A172 (cell line): ENCODE measurements at places on chromosomes 16 and 17.
A peak's percentile ranks its signal among the peaks of the same experiment; 100 is the strongest.

DNA sequence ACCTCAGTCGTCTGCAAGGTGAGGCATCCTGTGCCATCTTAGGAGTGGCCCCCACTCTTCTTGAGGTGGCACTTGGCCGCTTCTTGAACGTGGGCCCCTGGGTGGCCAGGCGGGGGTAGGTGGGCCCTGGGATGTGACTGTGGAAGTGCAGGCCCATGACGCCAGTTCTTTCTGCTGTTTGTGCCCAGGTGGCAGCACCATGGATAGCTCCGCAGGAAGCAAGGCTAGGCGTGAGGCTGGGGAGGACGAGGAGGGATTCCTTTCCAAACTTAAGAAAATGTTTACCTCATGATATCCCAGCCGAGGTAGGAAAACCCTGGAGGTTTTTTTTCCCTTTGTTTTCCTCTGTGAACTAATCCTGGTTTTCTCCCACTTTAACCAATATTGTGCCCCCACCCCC, 19.8 kb downstream of the NMRAL1 start:
- DNase-seq: no peak

DNA sequence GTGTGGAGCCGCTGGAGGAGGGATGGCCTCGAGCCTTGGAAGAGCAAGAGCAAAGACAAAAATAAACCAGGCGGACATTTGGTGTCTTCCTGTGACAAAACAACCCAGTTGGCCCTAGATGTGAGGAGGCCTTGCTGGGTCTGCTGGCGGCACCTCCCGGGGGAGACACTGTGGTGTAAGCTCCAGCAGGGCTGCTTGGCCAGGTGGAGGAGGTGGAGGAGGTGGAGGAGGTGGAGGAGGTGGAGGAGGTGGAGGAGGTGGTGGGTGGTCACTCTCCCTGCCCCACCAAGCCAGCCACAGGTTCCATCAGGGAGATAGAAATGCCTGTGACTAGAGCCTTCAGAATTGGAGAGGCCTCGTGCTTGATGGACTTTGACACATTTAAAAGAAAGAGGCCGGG, 32.1 kb downstream of the DBNDD1 start:
- no peak for DNase-seq

DNA sequence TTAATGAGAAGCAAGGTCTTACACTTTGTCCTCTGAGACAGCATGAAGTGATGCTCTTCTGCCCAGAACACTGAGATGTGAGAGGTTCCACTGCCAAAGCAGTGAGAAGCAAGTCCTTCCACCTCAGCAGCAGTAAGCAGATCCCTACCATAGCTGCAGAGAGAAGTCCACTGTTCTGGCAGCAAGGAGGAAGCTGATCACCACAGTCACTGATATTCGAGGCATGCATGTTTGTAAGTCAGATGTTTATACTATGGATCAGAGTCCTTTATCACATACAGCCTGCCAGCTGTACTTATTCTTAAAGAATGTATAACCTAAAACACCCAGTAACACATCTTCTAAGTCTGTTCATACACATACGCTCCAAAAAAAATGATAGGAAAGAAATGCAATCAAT, 18.2 kb upstream of the METTL2A start:
- no peak for DNase-seq

- no peak for DNase-seq
Measured at GRCh38 chr17:79741401-79741750, 10.6 kb downstream of the ENPP7 start.

DNA sequence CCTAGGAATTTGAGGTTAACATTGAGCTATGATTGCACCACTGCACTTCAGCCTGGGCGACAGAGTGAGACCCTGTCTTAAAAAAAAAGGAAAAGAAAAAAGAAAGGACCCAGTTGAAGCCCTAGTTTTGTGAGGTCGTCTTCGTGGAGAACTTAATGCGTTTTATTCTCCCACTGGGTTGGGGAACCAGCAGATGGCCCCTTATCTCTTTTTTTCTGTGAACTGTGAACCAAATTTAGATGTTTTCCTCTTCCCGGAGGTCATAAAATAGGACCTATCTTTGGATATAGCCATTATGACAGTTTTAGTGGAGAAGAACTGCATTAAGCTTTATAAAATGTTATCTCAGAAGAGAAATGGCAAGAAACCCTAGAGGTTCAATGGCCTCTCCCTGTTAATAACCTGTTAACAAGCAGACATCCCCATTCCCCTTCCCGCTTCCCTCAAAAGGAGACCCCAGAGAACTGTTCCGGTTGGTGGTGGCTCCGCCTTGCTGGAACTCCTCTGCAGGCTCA, 23.5 kb downstream of the KIAA0513 start:
- DNase-seq: no peak

DNA sequence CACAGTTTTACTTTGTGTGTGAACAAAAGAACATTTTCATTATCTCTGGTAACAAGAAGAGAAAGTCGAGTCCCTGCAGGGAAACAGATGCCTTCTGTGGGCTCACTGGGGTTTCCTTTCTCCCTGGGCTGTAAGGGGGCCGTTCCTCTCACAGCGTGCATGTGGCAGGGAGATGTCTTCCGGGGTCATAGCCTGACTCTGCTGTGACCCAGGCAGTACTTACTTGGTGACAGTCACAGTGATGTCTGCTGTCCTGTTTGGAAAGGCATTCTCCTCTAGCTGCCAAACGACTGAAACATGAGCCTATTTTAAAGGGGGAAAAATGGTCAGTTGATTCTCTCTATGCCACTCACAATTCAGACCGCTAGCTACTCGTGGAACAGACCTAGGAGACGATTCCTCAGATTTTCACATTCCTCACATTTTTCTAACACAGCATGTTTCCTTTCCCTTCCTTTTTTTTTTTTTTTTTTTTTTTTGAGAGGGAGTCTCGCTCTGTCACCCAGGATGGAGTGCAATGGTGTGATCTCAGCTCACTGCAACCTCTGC, 7.3 kb downstream of the HASPIN start:
- peak; percentile 37 for DNase-seq

GRCh38 chr16:60818465-60818864, 1217.8 kb downstream of the CDH8 start:
- no peak for DNase-seq

DNA sequence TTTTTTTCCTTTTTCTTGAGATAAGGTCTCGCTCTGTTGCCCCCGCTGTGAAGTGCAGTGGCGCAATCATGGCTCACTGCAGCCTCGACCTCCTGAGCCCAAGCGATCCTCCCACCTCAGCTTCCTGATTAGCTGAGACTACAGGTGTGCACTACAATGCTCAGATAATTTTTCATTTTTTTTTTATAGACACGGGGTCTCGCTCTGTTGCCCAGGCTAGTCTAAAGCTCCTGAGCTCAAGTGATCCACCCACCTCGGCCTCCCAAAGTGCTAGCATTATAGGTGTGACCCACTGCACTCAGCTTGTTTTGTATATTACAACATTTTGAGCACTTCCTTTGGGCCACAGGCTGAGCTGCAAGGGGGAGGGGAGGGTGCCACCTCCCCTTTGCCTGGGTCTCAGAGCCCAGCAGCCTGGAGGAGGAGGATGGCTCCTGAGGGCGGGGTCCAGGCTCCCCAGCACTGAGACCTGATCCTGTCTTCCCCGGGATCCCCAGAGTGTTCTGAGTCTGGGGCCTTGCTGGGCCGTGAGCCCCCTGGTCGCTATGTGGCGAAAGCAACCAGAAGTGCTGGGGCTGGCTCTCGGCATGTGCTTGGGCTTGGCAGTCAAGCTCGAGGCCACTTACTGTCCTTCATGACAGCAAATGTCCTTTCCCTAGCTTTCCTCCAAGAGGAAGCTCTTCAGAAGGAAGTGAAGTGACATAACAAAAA, 8.1 kb downstream of the DEF8 start:
- no peak for DNase-seq

DNA sequence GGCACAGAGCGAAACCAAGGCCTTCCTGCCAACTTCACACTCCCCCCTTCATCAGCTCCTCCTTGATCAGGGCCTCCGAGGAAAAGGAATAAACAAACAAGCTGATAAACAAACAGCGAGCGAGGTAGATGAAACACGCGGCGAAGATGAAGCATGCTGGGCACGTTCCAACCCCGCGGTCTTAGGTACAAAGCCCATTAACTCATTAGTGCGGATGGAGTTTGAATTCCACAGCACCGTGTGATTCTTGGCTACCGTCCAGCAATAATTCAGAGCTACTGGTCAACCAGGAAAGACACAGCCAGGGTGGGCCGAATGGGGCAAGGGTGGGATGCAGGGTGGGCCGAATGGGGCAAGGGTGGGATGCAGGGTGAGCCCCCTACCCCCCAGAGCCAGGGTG, 67.3 kb downstream of the RBFOX3 start:
- no peak for DNase-seq

- DNase-seq: no peak
Measured at GRCh38 chr17:32820440-32820839, 56.5 kb downstream of the MYO1D start.

- DNase-seq: no peak
Measured at GRCh38 chr16:69922200-69922599, 28.9 kb upstream of the CLEC18A start.

- no peak for DNase-seq
Measured at GRCh38 chr17:30226878-30227277, 8.6 kb downstream of the SLC6A4 start.

DNA sequence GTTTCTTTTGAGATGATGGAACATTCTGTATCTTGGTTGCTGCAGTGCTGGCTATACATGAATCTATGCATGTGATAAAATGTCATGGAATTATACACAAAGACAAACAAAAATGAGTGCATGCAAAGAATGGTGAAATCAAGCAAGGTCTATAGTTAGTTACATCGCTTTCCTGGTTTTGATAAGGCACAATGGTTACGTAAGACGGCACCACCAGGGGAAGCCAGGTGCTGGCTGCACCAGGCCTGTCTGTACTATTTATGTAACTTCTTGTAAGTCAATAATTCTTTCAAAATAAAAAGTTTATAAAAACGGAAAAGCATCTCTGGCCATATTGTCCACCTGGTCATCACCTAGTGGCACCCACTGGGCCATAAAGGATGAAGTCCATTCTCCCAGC, 46.5 kb downstream of the ARHGAP27 start:
- no peak for DNase-seq

DNA sequence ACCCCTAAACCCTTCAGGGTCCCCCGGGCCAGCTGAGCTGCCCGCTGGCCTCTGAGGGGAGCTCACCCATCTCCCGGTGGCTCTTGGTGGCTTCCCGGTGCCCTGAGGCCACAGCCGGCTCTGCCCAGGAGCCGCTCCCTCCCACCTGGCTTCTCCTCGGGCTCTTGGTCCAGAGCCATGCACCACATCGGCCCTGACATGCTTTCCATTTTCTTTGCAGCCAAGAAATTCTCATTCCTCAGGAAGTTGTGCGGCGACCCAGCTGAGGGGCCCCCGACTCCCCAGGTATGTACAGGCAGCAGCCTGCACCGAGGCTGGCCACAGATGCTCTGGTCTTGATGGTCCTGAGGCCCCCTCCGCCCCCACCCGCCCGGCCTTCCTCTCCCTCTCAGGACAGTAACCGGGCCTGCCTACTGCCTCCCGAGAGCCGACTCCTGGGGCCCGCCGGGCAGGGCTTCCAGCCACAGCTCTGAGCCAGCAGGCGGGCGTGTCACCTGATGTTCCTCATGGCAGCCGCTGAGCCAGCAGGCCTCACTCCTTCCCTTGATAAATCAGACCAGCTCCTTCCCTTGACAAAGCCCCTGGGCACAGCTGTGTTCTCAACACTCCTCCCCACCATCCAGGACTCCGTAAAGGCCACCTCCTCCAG, 28.4 kb upstream of the ZFPM1 start:
- no peak for DNase-seq

DNA sequence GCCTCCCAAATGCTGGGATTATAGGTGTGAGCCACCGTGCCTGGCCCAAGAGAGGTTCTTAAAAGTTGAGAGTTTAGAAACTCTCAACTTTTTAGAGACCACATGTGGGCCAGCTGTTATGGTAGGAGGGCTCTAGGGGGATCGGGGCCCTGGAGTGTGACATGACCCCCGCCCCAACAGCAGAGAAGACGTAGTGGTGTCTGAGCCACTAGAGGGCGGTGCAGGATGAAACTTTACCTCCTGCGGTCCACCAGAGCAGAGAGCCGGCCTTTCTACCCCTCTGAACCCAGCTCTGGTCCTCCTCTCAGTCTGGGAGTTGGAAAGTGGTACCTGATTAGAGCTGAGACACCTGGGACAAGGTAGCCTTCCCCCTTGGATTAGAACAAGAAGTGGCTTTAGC, 7.4 kb downstream of the CDK5RAP3 start:
- DNase-seq: peak; percentile 60

DNA sequence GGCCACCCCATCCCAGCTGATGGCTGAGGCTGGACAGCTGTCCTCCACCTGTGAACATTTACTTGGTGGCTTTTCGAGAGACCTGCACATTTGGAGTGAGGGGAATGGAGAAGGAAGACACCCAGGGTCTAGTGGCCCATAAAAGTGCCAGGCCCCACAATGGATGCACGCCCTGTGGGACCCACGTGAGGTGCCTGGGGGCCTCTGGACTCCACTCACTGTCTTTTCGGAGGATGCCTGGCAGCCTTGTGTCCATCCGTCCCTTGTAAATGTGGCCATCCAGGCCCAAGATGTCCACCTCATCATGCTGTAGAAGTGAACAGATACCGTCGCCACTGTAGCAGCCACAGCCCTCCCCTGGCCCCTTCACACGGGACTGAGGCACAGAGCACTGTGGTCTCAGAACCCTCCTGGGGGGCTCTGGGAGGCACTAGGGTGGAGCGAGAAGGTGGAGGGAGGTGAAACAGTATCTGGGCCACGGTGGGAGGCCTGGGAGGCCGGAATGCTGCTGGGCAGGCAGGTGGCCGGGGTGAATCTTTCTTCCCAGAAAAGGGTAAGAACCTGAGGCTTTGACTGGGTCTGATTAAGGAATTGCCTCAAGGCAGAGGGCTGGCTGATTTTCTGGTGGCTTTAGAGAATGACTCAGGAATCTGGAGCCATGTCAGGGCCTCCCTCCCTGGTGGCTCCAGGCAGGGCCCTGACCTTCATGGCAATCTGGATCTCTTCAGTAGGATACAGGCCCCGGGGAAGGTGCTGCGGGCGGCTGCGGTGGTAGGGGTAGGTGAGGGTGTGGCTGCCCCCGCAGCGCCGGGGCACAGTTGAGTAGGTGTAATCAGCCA, 11.5 kb downstream of the UBALD2 start:
- DNase-seq: peak; percentile 39
